Mesendoderm (in vitro differentiated cells): ENCODE measurements at places on chromosomes 5 and 9.
A peak's percentile ranks its signal among the peaks of the same experiment; 100 is the strongest.

DNA sequence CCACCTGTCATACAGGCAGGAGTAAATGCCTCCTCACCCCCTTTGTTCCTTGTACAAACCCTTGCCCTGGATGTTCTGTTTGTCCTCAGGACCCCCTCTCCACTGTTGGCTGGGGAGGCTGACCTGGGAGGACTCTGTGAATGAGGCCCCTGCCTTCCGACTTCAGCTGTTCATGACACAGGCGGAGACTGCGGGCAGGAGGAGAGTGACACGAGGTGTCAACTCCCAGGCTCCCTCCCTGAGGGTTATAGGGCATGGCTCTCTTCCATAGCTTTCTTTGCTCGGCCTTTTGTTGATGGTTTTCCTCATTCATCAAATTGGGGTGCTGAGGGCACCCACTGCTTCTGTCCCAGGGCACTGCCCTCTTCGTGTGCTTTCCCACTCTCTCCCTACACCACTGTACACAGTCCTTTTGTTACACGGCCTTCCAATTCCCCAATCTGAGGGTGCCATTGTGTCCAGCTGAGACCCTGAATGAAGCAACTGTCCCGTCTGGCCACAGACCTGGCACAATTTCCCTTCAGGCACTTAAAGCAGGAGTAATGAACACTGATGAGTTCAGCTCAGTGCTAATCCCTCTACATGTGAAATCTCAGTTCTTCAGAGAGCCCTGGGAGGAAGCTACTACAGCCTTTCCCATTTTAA lies 33.8 kb downstream of the KCNIP1 start:
- no peak for DNase-seq

GRCh38 chr5:39648848-39649227 lies 224.1 kb upstream of the DAB2 start:
- peak; percentile 85 for DNase-seq

GRCh38 chr5:6544561-6544935 lies 88.3 kb downstream of the NSUN2 start:
- DNase-seq, result no peak

DNA sequence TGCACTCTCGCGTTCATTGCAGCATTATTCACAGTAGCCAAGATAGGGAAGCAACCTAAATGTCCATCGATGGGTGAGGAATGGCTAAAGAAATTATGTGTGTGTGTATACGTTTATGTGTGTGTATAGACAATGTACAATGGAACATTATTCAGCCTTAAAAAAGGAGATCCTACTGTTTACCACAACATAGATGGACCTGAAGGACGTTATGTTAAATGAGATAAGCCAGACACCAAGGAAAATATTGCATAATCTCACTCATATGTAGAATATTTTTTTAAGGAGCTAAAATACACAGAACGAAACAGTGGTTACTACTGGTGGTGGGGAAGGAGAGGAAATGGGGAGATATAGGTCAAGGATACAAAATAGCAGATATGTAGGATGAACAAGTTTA lies 2.4 kb downstream of the KIF2A start:
- no peak for DNase-seq

DNA sequence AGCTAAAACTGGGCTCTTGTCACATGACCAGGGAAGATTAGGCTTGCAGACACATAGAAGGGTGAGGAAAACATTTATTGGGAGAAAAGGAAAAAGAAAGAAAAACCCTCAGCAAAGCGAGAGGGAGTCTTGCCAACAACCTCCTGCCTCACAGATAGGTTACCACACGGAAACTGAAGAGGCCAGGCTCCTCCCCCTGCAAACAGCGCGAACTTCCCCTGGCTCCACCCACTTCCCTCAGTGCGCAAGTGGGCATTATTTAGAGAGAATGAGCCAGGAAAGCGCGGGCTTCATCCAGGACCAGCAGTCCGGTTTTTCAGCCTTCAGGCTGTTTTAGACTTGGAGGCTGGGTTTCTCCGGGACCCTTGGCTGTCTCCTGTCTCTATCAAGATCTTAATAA lies 70.3 kb downstream of the STK32A start:
- no peak for DNase-seq

GRCh38 chr5:7010591-7010990 lies 297.4 kb downstream of the TENT4A start:
- peak; percentile 47 for DNase-seq

DNA sequence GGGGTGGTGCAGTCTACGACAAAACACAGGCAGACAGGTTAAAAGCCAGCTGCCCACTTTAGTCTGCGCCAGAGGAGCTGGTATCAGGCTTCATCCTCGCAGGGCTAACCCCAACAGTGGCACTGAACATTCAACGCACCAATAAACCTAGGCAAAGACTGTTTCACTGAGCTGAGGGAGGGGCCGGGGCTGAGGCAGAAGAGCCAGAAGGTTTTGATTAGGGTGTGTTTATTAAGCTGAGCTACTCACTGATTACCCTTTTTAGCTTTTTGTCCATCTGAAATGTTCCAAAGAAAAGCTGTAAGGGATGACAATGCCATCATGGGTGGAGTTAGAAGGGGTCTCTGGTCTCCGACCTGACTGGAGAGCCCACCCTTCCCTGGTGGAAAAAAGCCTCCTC lies 1.4 kb downstream of the ZMYND19 start:
- DNase-seq, result no peak

- DNase-seq, result peak; percentile 68
These were observed 2.0 kb upstream of the APBA1 start for GRCh38 chr9:69674112-69674685.

DNA sequence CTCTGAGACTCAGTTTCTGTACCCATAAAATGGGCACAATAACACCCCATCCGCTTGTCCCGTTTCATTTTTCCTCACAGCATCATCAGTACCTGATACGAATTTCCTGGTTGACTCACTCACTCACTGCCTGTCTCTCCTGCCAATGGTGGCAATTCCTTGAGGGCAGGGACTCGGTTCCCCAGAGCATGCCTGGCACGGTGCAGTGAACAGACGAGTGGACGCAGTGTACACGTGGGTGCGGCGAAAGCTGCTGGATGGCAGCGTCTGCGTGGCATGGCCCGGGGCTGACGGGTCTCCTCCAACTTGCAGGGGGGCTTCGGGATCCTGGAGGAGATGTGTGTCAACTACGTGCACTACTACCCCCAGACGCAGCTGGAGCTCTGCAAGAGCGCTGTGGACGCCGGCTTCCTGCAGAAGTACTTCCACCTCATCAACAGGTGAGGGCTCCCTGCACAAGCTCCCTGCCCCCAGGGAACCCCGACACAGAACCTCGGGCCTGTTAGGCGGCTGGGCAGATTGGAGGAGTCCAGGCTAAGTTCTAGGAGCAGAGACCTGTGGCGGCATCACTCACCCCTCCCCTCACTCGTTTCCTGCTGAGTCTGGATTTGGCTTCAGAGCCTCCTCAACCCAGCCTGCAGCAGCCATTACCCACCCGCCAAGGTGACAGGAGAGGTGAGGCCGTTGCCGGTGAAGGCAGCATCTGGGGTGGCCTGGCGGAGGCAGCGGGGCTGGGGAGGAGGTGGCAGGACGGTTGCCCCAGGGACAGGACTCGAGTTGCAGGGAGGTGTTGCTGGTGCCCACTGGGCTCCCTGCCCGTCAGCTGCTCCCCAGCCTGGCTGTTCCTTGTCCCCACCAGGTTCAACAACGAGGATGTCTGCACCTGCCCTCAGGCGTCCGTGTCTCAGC lies 20.3 kb downstream of the DBH start:
- DNase-seq, result no peak

DNA sequence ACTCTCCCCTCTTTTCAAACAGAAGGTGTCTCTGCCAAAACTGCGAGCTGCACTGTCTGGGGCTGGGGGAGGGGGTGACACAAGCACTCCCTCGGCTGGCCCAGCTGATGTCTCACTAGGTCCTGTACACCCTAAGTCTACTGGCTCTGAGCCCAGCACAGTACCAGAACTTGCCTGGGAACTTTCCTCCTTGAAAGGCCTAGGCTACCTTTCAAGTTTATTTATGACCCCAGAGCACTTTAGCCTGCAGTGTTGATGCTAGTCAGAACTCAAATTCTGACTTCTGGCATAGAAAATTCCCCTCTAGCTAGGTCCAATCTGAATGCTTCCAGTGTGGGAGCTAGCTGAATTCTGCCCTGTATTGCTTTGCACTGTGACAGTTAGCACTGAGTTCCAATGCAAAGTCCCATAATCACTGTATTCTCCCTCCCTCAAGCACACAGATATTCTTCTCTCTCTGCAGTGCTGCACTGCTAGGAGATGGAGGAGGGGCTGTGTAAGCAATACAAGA lies 10.5 kb downstream of the LURAP1L start:
- DNase-seq, result no peak

- no peak for DNase-seq
These were observed 21.8 kb upstream of the CPEB4 start for GRCh38 chr5:173866243-173866857.

GRCh38 chr9:111926421-111926875 lies 29.8 kb downstream of the UGCG start:
- DNase-seq, result no peak

DNA sequence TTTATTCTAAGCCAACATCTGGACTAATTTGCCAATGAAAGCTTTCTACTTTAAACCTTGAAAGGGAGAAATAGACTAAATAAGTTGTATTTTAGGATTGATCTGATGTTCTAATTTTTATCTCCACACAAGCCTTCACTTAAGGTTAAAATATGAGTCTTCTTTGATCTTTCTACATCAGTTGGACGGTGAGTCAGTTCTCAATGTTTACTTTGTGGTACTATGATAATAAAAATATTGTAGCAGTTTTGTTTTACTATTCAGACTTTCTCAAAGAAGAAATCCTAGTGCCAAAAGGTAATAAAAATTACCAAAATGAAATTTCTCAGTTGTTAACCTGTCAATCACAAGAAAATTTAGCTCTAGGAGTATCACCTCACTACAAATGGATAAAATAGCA lies 203.5 kb upstream of the RGMB start:
- no peak for DNase-seq

DNA sequence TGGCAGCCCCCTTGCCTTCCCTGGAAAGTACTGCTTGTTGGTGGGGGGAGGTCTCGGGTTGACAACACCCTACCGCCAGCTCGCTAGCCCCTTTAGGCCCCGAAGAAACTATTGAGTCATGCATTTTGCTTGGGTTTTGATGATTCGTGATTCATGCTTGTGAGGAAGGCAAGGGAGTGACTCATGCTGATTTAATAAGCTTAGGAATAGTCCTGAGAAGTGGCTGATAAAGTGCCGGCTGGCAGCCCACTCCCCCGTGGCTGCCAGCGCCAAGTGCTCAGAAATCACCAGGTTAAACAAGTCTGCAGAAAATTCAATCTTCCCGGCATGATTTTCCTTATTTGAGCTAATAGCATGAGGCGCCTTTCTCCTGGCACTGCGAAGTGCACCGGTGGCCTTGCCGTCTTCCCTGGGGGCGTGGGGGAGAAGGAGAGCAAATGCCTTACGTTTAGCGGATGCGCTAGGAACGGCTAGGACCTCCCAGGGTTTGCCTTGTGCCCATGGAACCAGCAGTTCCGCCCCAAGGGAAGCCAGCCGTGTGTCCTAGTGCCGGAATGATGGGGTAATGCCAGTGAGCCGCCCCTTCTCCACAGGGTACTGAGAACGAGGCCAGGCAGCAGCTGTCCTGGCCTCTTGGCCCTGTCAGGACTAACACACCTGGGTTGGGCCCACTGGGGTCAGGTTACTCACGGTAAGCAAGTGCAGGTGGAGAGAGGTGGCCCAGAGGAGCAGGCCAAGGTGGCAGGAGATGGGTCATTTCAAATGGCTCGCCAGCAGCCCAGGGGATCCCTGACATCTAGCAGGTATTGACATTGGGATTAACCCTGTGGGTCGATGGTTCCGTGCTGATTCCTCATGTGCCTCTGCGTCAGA lies 151.9 kb downstream of the MACROH2A1 start:
- DNase-seq, result peak; percentile 84

DNA sequence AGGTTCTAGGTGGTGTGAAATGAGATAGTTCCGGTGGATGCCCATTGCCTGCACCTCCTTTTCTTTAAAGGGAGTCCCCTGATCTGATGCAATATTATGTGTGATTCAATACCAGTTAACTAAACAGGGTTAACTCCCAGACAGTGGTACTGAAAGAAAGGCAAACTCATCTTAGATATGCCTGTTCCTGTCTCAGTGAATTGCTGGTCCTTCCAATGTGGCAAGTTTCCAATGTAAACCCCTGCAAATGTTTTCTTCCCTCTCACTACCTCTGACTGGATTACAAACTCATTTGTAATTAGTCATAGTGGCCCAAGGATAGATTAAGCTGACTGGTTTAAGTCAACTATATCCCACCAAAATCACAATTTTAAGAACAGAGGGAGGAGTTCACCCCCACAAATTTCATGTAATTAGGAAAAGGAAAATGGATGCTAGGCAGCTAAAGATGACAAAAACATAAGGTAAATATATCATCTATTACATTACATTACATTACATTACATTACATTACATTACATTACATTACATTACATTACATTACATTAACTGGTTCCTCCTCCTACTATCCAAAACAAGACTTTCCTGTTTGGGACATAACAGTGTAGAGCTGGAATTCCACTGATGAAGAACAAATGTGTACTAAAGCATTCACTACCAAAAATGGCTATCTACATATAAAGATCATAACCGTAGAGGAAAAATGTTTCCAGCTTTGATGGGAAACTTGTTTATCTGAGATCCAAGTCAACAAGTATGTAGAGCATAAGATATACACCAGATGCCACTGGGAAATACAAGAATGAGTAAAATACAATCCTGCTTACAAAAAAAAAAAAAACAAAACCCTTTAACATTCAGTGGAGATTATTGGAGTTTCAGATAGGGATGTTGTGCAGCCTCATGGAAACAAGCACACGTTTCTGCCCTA lies 121.5 kb upstream of the SNX2 start:
- DNase-seq, result no peak

DNA sequence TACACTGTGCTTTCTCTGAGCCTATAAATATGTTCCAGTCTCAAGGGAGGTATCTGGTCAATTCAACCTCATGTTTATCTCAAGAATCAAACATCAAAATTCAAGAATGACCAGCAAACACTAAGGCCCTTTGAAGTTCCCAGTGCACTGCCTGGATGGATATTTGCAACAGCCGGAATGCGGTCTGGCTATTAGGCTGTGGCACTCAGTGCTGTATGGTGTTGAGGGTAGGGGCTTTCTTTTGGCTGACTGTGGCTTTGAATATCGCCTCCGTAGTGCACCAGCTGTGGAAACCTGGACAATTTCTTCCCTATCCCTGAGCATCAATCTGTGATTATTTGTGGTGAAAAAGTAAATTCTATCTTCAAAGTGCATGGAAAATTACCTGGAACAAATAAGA lies 220.4 kb downstream of the BRINP1 start:
- no peak for DNase-seq

DNA sequence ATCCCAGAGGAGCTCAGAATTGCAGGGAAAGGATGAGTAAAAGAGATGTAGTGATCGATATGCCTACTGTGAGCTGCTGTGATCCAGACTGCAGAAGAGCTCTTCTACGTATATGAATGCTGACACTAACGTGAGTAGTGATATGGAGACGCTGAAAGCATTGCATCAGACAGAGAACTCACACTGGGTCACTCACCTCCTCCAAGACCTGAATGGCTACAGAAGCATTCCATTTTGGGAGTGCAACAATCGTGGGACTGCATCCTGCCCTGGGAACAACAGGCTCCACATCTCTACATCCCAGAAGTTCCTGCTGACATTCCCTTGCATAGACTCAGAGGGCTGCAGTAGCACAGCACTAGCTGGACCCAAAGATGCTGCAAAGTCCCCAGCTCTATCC lies 755.9 kb upstream of the MEF2C start:
- no peak for DNase-seq
